ENCODE measurements at places on chromosomes 5 and 9. TPM values are rescaled to one million over a fixed set of nuclear protein-coding genes. Genes with fewer than 3 reads are reported as not detected.

- no peak for DNase-seq
These were observed 25.2 kb upstream of the XPA start for GRCh38 chr9:97722331-97722730.

GRCh38 chr5:135553688-135554462, 18.1 kb upstream of the NEUROG1 start:
- no peak for DNase-seq

IFNA2 gene
- not detected for total RNA-seq

FGFR4 gene
- total RNA-seq, result 0.75 TPM
